ENCODE measurements at places on chromosomes 7 and 10. TPM values are rescaled to one million over a fixed set of nuclear protein-coding genes. Genes with fewer than 3 reads are reported as not detected.
A peak's percentile ranks its signal among the peaks of the same experiment; 100 is the strongest.

Gene TAC1
- total RNA-seq = not detected

Gene OR2A1
- not detected for total RNA-seq

Gene SUN3
- not detected for total RNA-seq

Gene PDGFA
- total RNA-seq = 8.0 TPM

Gene CLCN1
- not detected for total RNA-seq

Gene LRMDA
- 15.9 TPM for total RNA-seq

DNA sequence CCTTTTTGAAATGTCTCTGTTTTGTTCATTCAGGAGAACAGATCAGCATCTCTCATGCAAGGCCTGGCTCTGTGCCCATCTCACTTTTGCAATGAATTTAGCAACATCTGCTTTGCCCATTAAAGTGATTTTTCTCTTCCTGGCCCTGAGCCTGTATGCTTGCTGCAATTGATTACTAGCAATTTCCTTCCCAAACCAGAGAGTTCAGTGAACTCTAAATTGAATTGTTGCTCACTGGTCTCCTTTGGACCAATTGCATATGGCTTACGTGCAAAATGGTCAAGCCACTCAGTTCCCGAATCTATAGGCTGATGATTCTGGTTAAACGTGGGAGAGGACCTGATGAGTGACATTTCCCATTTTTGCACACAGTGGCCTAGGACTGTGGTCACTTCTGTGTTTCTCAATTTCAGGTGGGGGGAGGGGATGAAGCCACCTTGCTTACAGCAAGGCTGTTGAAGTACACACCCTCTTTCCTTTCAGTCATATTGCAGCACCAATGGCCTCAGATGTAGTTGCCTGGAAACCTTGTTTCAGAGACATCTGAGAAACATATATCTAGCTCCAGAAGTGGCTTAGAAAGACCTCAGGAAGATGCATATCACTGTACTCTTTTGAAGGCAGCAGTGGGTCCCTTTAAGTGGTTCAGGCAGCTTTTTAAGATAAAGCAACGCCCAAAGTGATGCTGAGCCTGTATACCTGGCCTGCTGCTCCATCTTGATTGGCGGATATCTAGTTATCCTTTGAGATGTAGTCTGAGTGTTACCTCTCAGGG lies 201.4 kb downstream of the PTEN start:
- DNase-seq = peak; percentile 84

DNA sequence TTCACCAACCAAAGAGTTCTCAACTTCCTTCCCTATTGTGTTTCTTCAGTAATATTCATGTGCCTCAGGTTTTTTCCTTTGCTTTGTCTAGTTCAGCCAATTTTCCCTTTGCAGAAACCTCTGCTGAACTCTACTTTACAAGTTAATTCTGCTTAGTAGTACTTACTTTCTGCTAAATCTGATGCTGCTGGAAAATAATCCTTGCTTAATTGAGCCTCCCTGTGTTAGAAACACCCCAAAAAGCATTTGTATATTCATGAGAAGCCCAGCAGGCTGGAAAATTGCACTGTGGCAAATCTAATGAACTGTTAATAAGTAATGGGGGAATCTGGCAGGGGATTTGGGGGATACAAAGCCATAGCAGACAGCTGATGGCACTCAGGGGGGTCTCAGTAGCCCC lies 78.5 kb downstream of the CDCA7L start:
- no peak for DNase-seq

- no peak for DNase-seq
Observed at GRCh38 chr10:49365675-49366415, 30.0 kb downstream of the DRGX start.

- peak; percentile 60 for DNase-seq
Observed at GRCh38 chr10:87093632-87094372, 841 bp downstream of the GLUD1 start.

GRCh38 chr7:14351167-14351566 lies 361.7 kb upstream of the ETV1 start:
- DNase-seq = no peak

DNA sequence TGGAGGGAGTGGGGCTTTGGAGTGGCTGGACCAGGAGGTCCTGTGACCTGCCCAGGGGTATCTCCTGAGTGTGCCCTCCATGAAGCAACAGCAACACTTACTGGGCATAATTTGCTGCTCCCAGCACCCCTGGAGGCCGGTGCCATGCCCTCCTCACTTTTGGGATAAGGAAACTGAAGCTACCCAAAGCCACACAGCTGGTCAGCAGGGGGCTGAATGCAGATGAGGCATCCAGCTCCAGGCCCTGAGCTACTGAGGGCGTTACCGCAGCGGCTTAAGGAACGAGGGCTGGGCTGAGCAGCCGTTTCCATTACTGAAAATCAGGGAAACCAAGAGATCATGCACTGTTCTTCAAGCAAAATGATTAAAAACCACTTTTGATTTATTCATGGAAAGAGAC lies 408.9 kb downstream of the GLRX3 start:
- no peak for DNase-seq

GRCh38 chr7:3697472-3697871 lies 396.4 kb downstream of the SDK1 start:
- DNase-seq = no peak

DNA sequence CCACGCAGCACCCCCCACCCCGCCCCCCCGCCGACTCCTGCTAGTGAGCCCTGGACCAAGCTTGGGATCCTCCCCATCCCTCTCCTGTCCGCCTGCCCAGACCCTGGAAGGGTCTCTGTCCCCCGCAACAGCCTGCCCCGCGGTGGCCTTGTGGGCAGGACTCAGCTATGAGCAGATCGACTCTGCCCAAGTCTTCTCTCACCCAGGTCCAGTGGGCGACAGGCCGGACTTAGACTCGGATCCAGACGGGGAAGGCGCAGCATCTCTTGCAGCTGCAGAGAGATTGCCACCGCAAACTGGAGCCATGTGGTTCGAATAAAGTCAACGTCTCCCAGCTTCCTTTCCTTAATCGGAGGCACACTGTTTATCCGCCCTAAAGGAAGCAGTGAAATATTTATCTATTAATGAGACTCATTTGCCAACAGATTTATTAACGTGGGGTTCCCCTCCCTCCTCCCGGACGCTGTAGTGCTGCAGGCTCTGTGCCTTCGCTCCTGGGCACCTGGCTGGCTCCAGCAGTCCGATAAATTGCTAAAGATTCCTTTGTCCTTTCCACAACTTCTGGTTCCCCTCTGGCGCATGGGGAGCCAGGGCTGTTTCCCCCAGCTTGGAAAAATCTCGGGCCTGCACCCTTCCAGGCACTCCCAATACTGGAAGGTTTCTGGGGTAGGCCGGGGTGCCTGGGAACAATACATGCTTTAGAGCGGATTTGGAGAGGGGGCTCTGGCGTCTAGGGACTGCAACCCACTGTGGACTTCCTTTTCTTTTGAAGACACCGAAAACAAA lies 634 bp upstream of the HOXA7 start:
- DNase-seq = peak; percentile 20

GRCh38 chr7:134722786-134723322 lies 56.6 kb upstream of the CALD1 start:
- no peak for DNase-seq

DNA sequence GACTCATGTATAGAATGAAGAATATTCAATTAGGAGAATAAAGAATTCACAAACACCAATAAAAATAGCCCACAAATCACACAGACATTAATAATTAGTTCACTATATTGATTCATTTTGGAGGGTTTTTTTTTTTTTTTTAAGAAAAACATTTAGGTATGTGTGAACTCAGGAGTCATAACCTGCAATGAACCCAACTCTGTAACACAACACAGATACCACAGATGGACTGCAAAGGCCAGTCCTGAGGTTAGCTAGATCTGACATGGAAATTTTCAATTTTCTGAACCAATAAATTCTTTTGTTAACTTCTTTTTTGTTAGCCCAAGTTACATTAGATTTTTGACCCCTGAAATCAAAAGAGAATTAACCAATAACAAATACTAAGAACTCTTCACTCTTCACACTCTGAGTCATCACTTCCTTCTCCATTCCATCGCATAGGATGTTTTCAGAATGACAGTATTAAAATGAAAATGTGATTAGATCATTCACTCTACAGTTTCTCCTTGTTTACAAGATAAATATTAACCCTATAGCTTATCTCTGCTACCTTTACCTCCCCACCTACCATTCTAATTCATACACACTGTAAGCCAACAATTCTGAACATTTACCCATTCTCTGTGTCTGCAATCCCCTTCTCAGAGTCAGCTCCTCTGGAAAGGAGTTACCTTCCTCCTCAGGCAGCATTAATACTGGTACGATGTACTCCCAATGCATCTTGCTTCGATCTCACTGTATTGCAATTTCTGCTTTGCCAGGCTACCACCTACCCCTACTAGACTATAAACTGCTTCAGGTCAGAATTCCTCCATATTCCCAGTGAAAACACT lies 141.5 kb downstream of the LRRN3 start:
- no peak for DNase-seq

DNA sequence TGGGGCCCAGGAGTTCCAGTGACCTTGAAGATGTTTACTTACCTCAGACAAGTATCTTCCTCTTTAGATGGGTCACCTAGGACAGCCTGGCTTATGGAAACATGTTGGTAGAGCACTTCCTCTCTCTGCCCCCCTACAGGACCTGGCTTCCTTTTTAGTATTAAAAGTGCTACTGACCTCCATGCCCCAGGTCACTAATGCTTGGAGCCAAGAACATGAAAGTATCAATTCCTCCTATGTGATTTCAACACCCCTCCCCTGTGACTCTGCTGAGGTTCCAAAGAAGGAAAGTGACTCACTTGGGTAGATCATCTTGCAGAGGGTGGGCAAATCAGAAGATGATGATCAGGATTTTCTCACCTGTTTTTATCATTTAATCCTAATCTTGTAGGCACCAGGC lies 125.3 kb upstream of the CCDC6 start:
- no peak for DNase-seq

GRCh38 chr10:78203915-78204818 lies 170.5 kb downstream of the RPS24 start:
- DNase-seq = no peak

- DNase-seq = no peak
Observed at GRCh38 chr10:132687181-132687892, 98.6 kb downstream of the NKX6-2 start.

DNA sequence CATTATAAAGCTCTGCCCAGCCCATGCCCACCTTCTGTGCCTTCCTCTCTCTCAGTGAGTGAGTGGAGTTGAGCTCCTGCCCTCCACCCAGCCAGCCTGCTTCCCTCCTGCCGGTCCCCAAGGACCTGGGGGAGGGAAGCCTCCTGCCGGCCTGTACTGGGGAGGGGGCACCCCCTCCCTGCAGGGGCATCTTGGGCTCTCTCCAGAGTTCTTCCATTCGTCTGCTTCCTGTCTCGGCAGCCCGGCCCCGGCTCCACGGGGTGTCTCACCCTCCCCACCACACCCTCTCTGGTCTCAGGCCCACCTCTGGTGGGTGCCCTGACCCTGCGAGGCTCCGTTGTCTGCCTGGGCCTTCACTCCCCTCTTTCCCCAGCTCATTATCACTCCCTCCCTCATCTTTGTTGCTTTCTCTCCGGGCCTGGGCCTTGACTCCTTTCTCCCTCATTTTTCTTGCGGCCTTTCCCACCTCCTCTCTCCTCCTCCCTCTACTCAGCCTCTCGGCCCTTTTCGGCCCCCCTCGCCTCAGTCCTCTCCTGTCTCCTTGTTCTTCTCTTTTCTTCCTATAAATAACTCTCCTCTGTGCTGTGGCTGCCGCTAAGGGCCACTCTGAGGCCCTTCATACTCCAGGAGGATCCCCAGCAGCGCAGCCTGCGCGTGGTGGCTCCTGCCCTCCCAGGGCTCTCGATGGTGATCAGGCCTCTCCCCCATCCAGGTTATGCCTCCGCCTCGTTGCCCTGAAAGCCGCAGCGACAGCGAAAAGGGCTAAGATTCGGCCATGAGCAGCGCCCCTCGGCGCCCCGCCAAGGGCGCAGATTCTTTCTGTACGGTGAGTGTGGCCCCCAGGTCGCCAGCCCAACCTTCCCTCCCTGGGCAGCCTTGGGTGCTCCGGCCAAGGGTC lies 2.1 kb downstream of the SLC4A2 start:
- DNase-seq = no peak

DNA sequence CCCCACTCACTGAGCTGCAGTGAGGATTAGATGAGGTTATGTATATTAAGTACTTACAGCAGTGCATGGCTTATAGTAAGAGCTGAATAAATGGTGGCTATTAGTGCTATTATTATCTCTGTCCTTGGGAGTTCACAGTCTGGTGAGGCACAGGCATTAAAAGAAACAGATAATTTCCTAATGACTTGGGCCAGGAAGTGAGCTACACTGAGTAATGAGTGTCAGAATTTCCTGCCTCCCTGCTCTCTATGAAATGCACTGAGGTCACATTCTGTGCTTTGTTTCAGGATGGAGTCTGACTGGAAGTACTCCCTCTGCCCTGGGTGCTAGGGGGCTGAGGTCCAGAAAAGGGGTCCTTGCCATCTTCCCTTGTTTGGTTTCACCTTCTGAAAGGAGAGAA lies 48.7 kb upstream of the LOXL4 start:
- no peak for DNase-seq

- no peak for DNase-seq
Observed at GRCh38 chr7:66182920-66183319, 22.2 kb upstream of the TPST1 start.

- DNase-seq = no peak
Observed at GRCh38 chr7:42980514-42980913, 48.3 kb downstream of the MRPL32 start.

DNA sequence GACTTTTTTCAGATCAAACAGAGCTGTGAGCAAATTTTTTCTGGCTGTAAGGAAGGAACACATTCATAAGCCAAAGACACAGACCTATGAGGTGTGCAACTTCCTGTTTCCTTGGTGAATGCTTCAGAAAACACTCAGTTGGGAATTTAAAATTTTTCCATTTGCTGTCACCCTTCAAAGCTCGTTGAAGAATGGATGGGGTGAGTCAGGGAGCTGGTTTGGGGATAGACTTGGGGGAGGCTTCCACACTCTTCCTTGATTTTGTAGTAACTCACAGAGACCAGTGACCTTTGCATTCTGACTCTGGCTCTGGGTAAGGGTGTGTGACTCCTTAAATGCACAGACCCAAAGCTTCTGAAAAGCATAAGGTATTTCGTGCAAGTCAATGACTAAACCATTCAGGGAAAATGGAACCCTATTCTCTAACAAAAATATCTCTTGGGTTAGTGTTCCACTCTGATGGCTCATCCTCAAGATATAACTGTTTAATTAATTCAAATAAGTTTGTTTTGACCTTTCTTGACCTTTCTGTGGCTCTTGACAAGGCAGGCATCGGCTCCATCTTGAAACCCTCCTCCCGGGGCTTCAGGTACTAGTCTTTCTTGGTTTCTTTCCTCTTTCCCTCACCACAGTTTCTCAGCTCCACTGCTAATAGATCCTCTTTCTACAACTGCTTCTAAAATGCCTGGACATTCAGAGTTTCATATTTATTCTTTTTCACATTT lies 227.8 kb upstream of the INHBA start:
- DNase-seq = no peak

DNA sequence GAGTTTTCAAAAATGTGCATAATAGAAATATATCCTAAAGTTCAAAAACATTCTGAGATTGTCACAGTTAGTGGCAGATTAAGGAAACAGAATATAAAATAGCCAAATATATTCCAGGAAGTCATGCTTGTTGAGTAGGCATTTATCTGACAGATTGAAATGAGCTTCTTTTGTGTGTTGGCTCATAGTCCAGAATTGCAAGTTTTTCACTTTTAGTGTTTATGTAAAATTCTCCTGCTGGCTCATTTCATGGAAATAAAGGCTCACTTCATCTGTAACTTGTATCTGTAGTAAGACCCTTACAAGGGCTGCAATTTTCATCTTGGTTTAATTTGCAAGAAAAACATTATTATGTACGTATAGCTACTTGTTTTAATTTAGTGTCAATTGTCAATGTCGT lies 93.5 kb downstream of the MCU start:
- DNase-seq = no peak

- no peak for DNase-seq
Observed at GRCh38 chr10:48336978-48337599, 30.6 kb downstream of the MAPK8 start.

- no peak for DNase-seq
Observed at GRCh38 chr7:24754906-24755506, 2.3 kb downstream of the GSDME start.

All from omental fat pad (tissue), 4 donors.